ENCODE measurements at places on chromosomes 3 and 15.

GRCh38 chr3:142287866-142288638 is 62.7 kb upstream of the GK5 start:
- DNase-seq = no peak

DNA sequence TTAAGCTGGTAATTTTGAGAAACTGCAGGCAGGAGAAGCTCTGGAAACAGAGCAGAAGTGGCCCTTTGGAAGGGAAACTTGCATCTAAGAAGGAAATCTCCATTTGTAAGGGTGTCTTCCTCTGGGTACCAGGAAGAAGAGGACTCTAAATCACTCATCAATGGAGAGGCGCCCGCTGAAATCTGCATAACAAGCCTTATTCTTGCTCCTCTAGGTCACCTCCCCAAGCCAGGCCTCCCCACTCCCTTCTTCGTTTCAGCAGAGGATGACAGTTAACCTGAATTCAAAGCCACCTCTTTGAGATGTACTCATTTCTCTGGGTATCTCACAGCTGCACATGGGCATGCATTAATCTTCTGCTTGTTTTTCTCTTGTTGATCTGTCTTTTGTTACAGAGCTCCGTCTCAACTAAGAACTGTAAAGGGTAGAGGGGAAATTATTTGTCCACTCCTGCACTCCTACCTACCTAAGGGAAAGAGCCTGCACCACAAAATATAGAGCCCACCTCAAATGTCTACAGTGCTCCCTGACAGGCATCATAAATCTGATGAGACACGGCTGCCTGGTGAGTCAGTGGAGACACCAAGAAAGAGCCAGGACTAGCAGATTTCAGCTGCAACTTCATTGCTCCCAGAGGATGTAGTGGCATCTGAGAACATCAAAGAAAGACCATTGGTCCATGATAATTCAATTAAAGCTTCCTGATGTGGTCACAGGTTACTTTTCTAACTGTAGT is 51.5 kb downstream of the GABRB3 start:
- DNase-seq = no peak

DNA sequence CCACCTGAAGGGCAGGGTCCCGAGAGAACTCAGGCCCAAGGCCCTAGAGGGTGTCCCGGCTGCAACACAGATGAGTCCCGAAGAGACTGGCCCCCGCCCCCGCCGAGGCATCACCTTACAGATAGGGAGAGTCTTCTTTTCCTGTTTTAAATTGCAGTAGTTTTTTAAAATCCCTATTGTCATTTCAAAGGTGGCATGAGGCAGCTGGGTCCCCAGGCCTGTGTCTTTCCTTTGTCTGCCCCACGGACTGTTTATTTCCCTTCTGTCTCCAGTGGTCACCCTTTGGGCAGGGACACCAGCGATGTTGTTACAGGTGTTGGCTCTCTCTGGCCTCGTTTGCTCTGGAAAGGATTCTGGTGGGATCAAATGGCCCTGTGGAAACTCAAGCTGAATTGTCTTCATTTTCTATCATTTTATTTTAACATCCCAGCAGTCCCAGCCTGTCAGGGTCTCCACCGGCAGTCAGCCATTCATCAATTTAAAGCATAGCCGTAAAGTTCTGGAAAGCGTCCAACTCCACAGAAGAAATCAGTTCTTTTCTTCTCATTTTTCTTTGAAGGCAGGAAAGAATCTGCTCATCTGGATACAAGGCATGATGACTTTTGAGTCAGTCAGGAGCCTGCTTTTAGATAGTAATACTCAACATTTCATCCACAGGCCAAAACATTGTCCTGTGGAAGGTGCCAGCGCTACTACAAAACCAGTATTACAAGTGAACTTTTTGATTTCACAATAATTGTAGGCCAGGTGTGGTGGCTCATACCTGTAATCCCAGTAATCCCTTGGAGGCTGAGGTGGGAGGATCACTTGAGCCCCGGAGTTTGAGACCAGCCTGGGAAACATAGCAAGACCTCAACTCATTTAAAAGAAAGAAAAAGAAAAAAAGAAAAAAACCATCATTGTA is 96.2 kb downstream of the HES1 start:
- DNase-seq = no peak

GRCh38 chr15:89669941-89670340 is 9.2 kb downstream of the PLIN1 start:
- DNase-seq = no peak

DNA sequence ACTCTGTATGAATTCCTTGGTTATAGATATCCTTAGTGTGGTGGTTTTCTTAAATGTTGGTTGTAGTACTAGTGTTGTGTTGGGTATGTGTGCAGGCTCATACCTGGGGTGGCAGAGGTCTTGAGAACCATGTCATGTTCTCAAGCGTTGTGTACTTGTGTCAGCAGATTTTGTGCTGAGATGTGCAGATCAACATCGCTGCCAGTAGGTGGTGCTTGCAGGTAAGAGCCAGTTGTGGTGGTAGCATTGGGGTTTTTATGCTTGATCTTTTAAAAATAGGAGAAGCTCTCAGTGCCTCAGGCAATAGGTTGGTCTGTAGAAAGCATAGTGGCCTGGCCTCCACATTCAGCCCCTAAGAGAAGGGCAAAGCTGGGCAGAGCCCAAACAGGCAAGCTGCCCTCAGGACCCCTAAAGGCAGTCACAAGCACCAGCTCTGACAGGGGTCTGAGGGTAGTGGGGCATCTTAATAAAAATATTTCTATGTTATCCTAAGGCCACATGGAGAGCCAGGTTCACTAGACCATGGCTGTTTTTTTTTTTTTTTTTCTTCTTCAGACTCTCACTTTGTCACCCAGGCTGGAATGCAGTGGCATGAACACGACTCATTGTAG is 164.0 kb downstream of the IL20RB start:
- DNase-seq = no peak

- DNase-seq = no peak
Measured at GRCh38 chr3:149160754-149161300, 31.4 kb downstream of the HPS3 start.
